ENCODE measurements at places on chromosomes 5 and 9.

- H3K27me3 ChIP-seq: peaks cover 23% of the 10 kb centered on the region
- DNase-seq: peak; percentile 91
- peaks cover 43% of the 10 kb centered on the region for H3K36me3 ChIP-seq
- H3K27ac ChIP-seq: peak overlapping the region; percentile 95
- H3K4me3 ChIP-seq: peak overlapping the region; percentile 30
- peaks cover 65% of the 10 kb centered on the region for H3K4me1 ChIP-seq
Observed at GRCh38 chr5:159412284-159413046, 82.2 kb upstream of the IL12B start.

DNA sequence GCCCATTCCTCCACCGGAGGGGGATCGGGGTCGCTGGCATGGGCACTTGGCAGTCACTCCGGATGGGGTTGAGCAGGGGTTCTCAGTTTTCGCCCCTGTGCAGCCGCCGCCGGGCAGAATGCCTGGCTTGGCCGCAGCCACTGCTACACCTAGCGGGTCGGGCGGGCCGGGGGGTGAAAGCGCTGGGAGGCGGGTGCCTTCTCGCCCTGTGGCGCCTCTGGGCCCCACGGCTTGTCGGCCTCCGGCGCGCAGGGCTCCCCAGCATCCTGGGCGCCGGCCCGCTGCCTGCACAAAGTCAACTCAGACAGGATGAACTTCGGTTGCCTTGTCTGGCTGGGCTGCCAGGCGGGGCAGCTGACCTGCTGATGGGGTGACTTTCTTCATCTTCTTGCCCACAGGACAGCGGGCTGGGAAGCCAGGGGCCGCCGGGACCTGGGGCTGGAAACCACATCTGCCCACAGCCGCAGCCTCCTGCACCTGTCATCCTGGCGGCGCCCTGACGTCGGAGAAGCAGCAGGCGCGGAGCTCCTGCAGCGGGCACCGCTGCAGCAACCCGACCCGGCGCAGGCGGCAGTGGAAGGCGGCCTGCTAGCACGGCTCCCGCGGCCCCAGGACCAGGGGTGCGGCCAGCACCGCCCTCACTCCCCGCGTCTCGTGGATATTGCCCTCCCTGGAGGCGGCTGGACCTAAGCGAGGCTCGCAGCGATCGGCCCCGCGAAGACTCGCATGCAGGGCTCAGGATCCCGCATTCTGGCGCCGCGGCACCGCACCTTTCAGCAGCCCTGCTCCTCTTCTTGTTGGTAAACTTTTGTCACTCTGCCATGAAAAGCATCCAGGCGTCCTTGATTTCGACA is 1.3 kb upstream of the ANKRD18A start:
- DNase-seq: peak; percentile 56
- H3K4me1 ChIP-seq: peaks cover 17% of the 10 kb centered on the region
- H3K36me3 ChIP-seq: no peaks in the 10 kb centered on the region
- peak overlapping the region; percentile 73 for H3K4me3 ChIP-seq

DNA sequence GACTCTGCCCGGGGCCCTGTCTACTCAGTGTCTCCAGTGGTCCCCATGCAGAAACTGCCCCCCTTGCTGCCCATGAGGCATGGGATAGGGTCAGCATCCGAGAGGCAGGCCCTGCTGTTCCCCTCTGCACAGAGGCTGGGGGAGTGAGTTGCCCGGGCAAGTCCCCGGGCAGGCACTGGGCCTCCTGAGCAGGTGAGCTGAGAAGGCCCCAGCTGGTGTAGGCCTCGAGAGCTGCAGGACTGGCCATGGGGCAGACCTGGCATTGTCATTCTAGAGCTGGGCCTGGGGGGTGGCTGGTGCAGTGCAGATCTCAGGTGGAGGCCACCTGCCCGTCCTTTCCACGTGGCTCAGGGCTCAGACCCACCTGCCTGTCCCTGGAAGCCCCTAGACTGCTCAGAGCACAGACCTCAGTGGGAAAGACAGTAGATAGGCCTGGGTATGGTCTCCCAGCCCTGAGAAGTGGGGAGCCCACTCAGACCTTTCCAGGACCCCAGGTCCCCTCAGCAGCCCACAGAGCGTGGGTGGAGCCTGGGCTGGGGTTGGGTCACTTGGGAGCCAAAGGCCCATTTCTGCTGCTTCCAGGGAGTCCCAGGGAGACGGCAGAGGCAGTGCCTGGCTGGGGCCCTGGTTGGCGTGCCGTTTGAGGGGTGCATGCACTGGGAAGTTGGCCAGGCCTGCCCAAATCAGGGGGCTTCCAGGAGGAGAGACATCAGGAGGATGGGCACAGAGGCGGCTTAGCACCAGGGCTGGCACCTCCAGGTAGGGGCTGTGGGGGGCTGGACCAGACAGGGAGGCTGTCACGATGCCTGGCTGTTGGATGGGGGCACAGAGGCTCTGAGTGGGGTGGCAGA is 4.8 kb upstream of the NOTCH1 start:
- no peak for DNase-seq
- H3K36me3 ChIP-seq: peaks cover 2% of the 10 kb centered on the region
- no peak overlapping the region for H3K27ac ChIP-seq
- peaks cover 53% of the 10 kb centered on the region for H3K27me3 ChIP-seq

GRCh38 chr5:164742025-164742424 is 1236.6 kb downstream of the MAT2B start:
- H3K4me1 ChIP-seq: peaks cover 7% of the 10 kb centered on the region
- no peak overlapping the region for H3K27ac ChIP-seq
- no peaks in the 10 kb centered on the region for H3K36me3 ChIP-seq
- DNase-seq: no peak
- H3K4me3 ChIP-seq: no peak overlapping the region

DNA sequence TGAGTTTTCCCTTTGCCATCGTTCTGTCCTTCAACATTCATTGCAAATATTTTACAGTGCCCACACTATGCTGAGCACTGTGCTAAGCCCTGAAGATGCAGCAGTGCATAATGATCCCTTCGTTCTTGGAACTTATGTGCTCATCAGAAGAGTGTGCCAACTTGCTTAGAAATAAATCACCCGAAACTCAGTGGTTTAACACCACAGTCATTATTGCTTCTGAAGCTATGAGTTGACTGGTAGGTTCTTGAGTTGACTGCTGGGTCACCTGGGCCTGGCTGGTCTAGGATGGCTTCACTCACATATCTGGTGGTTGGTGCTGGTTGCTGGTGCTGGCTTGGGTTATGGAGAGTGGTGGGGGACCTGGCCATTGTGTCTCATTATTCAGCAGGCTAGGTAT is 20.9 kb downstream of the PCSK5 start:
- no peak overlapping the region for H3K4me3 ChIP-seq
- no peaks in the 10 kb centered on the region for H3K27me3 ChIP-seq
- no peak overlapping the region for H3K27ac ChIP-seq
- H3K36me3 ChIP-seq: no peaks in the 10 kb centered on the region
- DNase-seq: no peak

GRCh38 chr5:36878392-36879082 is 2.0 kb downstream of the NIPBL start:
- H3K4me3 ChIP-seq: peak overlapping the region; percentile 84
- peak overlapping the region; percentile 93 for H3K27ac ChIP-seq
- H3K27me3 ChIP-seq: no peaks in the 10 kb centered on the region
- no peak for DNase-seq

DNA sequence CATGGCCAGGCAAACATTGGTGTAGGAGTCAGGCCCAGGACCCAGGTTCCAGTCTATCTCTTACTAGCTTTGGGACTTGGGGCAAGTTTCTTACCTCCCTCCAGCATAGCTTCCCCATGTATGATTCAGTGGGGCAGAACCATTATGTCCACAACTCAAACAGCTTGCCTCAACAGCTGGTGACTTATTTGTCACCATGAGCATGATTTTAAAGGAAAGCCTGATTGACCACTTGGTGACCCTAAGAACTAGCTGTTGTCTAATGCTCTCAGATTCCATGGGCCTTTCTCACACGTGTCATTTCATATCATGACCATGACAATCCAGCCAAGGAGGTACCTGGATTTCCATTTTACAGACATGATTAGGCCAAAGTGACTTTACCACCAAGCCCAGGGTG is 126.4 kb downstream of the TTLL11 start:
- no peak overlapping the region for H3K4me3 ChIP-seq
- H3K4me1 ChIP-seq: no peaks in the 10 kb centered on the region
- no peaks in the 10 kb centered on the region for H3K36me3 ChIP-seq
- DNase-seq: no peak
- H3K27ac ChIP-seq: no peak overlapping the region

- no peaks in the 10 kb centered on the region for H3K4me1 ChIP-seq
- no peak overlapping the region for H3K27ac ChIP-seq
Observed at GRCh38 chr5:165805756-165806155, 2300.3 kb downstream of the MAT2B start.

GRCh38 chr5:67400752-67401151 is 204.2 kb upstream of the CD180 start:
- no peaks in the 10 kb centered on the region for H3K36me3 ChIP-seq
- H3K27ac ChIP-seq: no peak overlapping the region
- H3K4me3 ChIP-seq: no peak overlapping the region
- DNase-seq: no peak
- H3K27me3 ChIP-seq: no peaks in the 10 kb centered on the region
- H3K4me1 ChIP-seq: no peaks in the 10 kb centered on the region

DNA sequence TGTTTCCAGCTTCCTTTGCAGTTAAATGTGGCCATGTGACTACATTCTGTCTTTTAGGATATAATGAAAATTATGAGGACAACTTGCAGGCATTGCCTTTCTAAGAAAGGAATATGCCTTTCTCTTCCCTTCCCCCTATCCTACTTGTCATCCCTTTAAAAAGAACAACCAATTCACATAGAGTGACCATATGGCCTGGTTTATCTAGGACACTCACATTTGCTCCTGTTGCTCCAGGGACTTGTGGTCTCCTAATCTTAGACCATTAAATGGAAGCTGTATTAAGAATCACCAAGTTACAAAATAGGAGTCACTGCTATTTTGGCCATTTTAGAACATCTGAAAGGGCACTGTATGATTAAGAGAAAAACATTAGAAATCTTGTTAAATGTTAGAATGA is 520.3 kb downstream of the DTWD2 start:
- no peaks in the 10 kb centered on the region for H3K27me3 ChIP-seq
- no peak overlapping the region for H3K4me3 ChIP-seq
- no peaks in the 10 kb centered on the region for H3K36me3 ChIP-seq
- no peaks in the 10 kb centered on the region for H3K4me1 ChIP-seq
- H3K27ac ChIP-seq: no peak overlapping the region

GRCh38 chr9:133955821-133956411 is 36.2 kb downstream of the VAV2 start:
- peaks cover 14% of the 10 kb centered on the region for H3K4me1 ChIP-seq
- peaks cover 12% of the 10 kb centered on the region for H3K27me3 ChIP-seq
- no peaks in the 10 kb centered on the region for H3K36me3 ChIP-seq
- DNase-seq: peak; percentile 44

GRCh38 chr5:6302684-6303083 is 75.7 kb downstream of the MED10 start:
- H3K36me3 ChIP-seq: no peaks in the 10 kb centered on the region
- no peaks in the 10 kb centered on the region for H3K27me3 ChIP-seq
- DNase-seq: peak; percentile 29
- H3K4me1 ChIP-seq: no peaks in the 10 kb centered on the region

DNA sequence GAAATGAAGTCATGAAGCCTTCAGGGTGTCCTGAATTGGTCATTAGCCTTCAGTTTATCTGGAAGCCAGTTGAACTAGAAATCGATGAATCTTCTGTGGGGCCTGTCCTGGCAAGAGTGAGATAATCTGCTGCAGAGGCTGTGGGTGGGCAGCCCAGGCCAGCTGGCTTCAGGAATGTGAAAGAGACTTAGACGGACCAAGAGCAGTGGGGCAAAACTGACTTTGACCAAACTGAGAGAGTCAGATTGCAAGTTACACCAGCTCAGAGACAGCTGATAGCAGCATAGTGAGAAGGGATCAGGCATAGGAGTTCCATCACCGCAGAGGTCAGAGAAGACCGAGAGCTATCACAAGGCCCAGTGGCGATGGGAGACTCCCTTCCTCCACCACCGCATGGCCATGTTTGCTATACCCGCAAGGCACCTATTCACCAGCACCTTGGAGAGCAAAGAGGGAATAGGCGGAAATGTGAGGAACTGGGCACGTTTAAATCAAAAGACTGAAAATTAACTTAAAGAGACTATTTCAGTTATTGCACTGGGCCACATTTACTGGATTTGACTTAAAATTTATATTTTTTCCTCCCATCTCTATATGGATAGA is 50.0 kb upstream of the GLIS3 start:
- H3K27me3 ChIP-seq: peaks cover 3% of the 10 kb centered on the region
- peaks cover 4% of the 10 kb centered on the region for H3K4me1 ChIP-seq
- DNase-seq: no peak

DNA sequence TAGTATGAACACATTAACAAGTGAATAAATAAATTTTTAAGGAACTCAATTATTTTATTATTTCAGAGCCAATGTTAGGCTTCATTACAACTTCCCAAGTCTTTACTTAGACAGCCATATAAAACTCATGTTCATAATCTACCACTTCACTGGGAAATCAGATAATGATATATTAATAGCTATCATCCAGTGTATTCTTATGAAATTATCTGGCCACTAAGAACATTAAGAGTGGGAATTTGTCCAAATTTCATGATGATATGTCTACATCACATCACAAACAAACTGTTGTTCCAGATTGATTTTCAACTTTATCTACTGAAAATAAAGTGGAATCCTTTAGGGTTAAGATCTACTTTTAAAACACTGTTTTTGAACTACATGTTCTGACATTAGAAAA is 668.6 kb downstream of the EFNA5 start:
- H3K27me3 ChIP-seq: no peaks in the 10 kb centered on the region
- DNase-seq: no peak
- no peak overlapping the region for H3K27ac ChIP-seq
- H3K4me3 ChIP-seq: no peak overlapping the region
- H3K36me3 ChIP-seq: no peaks in the 10 kb centered on the region

GRCh38 chr5:136128481-136128880 is 4.2 kb upstream of the SMAD5 start:
- H3K4me1 ChIP-seq: peaks cover 5% of the 10 kb centered on the region
- DNase-seq: no peak
- no peaks in the 10 kb centered on the region for H3K36me3 ChIP-seq
- H3K27ac ChIP-seq: no peak overlapping the region
- H3K4me3 ChIP-seq: no peak overlapping the region

- peaks cover 24% of the 10 kb centered on the region for H3K4me1 ChIP-seq
- H3K27ac ChIP-seq: no peak overlapping the region
- H3K4me3 ChIP-seq: no peak overlapping the region
- peaks cover 24% of the 10 kb centered on the region for H3K27me3 ChIP-seq
- DNase-seq: no peak
- H3K36me3 ChIP-seq: no peaks in the 10 kb centered on the region
Observed at GRCh38 chr9:98811051-98811650, 3.7 kb downstream of the GALNT12 start.

- H3K4me1 ChIP-seq: peaks cover 12% of the 10 kb centered on the region
- DNase-seq: no peak
- H3K27me3 ChIP-seq: peaks cover 5% of the 10 kb centered on the region
- no peak overlapping the region for H3K4me3 ChIP-seq
Observed at GRCh38 chr9:34065541-34065940, 16.9 kb upstream of the UBAP2 start.

DNA sequence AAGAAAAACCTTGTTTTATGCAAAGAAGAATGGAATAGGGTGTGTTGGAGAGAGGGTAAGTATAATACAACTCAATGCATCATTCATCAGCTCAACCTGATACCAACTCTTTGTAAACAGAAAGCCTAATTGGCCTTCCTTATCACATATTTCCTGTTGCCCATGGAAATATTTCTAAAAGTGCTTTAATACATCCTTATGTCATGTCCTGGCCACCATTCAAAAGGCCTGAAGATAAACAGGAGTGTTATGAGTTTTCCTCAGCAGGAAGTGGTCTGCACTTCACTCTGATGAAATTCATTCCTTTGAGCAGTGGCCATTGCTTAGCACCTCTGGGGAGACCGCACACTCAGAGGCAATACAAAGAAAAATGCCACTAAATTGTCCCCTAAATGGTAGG is 511.2 kb downstream of the SEMA5A start:
- no peaks in the 10 kb centered on the region for H3K27me3 ChIP-seq
- H3K4me1 ChIP-seq: no peaks in the 10 kb centered on the region
- H3K36me3 ChIP-seq: no peaks in the 10 kb centered on the region
- no peak for DNase-seq

GRCh38 chr9:138007566-138007917 is 130.0 kb downstream of the CACNA1B start:
- no peaks in the 10 kb centered on the region for H3K36me3 ChIP-seq
- peaks cover 3% of the 10 kb centered on the region for H3K27me3 ChIP-seq
- no peak overlapping the region for H3K27ac ChIP-seq

Measured in activated naive CD4-positive, alpha-beta T cell treated with anti-CD3 and anti-CD28 coated beads, Interleukin-2, amount 10 ng/mL, durations not matched to agents 7 days and 5 days (primary cell).